ENCODE measurements at places on chromosomes 11 and 22. TPM values are rescaled to one million over a fixed set of nuclear protein-coding genes. Genes with fewer than 3 reads are reported as not detected.

The SLC5A1 gene
- 67.5 TPM for total RNA-seq

DNA sequence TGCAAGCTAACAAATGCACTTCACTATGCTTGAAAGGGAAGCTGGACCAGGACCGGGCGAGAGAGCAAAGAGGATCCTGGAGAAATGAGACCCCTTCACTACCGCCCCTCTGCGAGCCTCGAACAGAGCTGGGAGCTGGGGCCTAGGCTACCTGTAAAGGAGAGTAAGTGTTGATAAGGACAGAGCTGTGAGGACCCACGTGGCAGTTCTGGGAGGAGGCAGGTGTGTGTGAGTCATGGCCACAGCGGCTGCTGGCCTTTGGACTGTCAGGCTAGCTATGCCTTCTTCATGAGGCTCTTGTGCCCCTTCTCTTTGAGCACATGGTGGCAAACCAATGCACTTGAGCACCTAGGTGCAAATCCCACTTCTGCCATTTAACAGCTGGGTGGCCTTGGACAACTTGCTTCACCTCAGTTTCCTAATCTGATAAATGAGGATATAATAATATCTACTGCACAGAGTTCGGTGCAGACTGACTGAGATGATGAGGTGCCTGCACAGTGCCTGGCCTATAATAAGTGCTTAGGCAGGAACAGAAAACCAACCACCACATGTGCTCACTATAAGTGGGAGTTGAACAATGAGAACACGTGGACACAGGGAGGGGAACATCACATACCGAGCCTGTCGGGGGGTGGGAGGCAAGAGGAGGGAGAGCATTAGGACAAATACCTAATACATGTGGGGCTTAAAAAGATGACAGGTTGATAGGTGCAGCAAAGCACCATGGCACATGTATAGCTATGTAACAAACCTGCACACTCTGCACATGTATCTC, 35.3 kb upstream of the KCNJ11 start:
- no peak for DNase-seq

- no peak for DNase-seq
Measured at GRCh38 chr11:80451105-80451504, 1010.3 kb upstream of the TENM4 start.

DNA sequence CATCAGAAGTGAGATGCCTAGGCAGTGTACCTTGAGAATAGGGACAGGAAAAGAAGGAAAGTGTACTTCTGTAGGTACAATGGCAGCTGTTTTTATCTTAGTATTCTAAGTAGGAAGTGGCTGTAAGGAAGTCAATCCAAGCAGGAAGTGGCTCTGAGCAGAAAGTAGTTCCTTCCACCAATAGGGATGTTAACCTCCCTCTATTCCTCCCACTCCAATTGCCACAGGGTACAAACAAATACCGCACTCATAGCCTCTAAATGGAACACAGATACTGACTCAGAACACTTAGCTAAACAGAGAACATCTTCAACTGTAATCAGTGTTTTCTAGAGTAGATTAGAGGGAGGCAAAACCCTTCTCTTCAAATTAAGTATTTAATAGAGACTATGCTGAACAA, 10.6 kb downstream of the LRRC55 start:
- DNase-seq = no peak

DNA sequence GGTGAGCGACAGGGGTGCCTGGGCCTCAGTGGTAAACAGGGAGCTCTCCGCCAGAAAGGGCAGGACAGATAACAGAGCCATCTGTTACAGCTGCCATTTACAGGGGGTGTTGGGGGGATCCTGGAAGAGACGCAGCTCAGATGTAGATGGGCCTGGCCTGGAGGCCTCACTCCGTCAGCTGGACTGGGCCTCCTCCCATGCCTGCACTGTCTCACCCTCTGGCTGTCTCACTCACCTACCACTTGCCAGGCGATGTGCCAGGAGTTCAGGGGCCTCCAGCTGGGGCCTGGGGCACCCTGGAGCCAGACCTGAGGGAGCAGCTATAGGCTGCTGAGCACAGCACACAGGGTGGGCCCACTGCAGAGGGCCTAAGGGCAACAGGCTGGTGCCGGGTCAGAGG, 16.3 kb upstream of the SUSD2 start:
- DNase-seq = no peak

- DNase-seq = no peak
Measured at GRCh38 chr11:113286509-113287497, 27.6 kb upstream of the TTC12 start.

- DNase-seq = no peak
Measured at GRCh38 chr11:1442163-1442562, 44.4 kb downstream of the MOB2 start.

- DNase-seq = no peak
Measured at GRCh38 chr11:47847537-47847891, 636 bp downstream of the NUP160 start.

GRCh38 chr11:130137999-130138398, 21.6 kb upstream of the ST14 start:
- no peak for DNase-seq

The GGTLC2 gene
- total RNA-seq = not detected

DNA sequence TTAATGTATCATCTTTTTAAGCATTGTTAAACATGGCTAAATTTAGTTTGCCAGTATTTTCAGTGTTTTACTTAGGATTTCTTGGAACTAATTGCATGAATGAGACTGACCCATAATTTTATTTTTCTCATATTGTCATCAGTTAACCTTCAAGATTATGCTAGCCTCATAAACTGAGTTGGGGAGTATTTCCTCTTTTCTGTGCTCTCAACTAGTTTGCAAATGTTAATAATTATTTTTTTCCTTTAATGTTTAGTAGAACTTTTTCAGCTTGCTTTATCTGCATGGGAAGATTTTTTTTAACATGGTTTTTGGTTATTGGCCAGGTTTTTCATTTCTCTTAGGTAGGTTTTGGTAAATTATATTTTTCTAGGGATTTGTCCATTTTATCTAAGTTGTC, 235.4 kb upstream of the SESN3 start:
- no peak for DNase-seq

The USP2 gene
- 38.9 TPM for total RNA-seq

- peak; percentile 93 for DNase-seq
Measured at GRCh38 chr11:130675371-130675821, 227.0 kb downstream of the ADAMTS15 start.

- DNase-seq = no peak
Measured at GRCh38 chr11:119723243-119723951, 5.6 kb downstream of the NECTIN1 start.

DNA sequence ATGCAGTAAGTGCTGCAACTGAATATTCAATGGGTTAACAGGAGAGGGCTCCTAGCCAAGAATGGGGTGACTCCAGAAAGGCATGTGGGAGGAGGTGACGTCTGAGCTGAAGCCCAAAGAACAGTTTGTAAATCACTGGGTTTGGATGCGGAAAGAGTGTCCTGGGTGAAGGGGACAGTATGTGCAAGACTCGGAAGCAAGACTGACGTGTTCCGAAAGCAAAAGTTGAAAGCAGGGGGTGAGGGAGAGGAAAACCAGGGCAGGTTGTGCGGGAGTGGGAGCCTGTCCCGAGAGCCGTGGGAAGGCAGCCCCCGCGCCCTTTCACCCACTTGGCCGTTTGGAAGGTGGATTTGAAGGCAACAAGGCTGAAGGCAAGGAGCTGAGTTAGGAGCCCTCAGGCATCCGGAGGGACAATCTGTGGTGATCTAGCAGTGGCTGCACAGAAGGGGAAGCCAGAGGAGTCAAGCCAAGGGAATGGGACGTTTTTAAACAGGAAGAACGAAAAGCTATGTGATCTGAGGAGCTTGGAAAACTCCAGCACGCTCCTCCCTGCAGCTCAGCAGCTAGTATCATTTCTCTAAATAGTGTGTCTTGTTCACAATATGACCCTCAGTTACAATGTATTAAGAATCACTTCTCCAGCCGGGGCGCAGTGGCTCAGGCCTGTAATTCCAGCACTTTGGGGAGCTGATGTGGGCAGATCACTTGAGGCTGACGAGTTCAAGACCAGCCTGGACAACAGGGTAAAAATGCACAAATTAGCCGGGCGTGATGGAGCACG, 7.7 kb downstream of the SLC25A18 start:
- peak; percentile 95 for DNase-seq

DNA sequence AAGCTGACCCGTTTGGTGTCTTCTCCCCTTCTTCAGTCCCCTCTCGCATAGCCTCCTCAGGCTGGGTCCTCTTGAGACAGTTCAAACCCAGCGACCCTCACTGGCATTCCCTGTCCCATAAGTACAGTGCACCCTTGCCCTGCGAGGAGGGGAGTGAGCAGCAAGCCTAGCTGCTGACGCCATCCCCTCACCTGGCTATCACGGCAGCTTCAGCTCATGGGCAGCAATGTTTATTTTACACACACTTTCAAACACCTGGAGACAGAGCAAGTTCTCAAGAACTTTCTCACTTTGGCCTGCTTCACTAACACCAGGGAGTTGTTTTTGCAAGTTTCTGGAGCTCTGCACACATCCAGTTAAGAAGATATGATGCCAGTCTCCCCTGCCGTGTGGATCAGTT, 189.6 kb upstream of the E2F8 start:
- no peak for DNase-seq

- DNase-seq = no peak
Measured at GRCh38 chr22:45612940-45613339, 58.7 kb upstream of the ATXN10 start.

The GSTT2 gene
- total RNA-seq = not detected

The SCUBE1 gene
- 0.16 TPM for total RNA-seq

DNA sequence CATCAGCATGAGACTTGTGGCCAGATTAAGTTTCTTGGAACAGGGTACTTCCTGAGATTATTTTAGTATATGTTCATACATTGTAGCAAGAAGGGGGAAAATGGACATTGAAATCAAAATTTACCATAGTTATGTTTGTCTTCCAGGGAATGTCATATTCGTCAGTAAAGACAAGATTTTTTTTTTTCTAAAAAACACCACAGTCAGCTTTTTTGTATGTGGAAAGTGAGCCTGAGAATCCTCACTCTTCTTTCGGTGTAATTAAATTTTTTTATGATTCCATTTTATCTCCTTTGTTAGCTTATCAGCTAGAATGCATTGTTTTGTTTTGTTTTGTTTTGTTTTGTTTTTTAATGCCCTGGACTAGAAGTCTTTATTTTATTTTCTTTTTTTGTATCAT, 31.5 kb upstream of the LIPT2 start:
- no peak for DNase-seq

DNA sequence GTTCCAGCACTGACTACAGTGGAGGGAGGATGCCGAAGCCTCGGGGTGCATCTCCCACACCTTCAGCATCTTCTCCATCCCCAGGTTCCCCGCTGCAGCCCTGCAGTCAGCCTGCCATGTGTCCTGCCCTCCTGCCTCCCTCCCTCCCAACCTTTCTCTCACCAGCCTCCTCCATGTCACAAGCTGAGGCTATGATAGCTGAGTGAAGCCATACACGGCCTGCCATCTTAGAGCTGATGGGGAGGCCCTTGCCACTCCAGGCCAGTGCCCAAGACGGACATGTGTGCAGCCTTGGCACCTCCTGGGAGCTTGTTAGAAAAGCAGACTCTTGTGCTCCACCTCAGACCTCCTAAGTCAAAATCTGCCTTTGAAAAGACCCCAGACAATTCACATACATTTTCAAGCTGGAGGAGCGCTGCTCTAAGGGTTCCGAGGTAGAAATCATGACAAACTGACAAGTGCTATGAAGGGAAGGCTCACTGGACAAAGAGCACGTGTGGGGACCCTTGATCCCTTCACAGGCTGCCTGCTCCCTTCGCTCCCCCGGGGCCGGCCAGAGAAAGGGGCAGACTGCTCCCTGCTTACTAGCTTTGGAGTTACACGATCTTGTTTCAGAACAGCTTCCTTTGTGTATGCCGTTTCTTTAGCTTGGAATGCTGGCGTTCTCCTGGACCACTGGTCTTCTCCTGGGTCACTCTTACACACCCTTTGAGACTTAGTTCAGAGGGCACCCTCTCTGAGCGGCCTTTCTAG, 123.9 kb downstream of the ST3GAL4 start:
- DNase-seq = no peak

- DNase-seq = no peak
Measured at GRCh38 chr22:28299309-28299708, 380.3 kb upstream of the PITPNB start.

GRCh38 chr22:38950527-38951295, 6.7 kb upstream of the APOBEC3A start:
- no peak for DNase-seq

The FOLH1 gene
- not detected for total RNA-seq
